ENCODE measurements at places on chromosomes 12 and 14.

DNA sequence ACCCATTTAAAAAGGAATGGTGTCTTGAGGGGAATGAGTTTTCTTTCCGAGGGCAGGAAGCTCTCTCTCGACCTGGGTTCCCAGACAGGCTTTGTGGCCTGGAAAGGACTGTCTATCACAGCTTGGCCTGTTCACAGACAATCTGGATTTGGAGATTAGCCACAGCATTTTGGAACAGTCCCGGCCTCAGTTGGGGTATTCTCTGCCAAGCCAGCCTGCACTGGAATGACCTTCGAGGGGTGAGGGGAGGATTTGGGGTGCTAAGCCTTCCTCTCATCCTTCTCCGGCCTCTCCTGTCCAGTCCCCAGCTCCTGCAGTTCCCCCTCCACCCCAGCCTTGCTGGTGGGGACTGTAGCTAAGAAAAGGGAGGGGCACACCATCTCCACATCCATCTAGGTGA is 13.0 kb downstream of the TBX5 start:
- no peak for DNase-seq

DNA sequence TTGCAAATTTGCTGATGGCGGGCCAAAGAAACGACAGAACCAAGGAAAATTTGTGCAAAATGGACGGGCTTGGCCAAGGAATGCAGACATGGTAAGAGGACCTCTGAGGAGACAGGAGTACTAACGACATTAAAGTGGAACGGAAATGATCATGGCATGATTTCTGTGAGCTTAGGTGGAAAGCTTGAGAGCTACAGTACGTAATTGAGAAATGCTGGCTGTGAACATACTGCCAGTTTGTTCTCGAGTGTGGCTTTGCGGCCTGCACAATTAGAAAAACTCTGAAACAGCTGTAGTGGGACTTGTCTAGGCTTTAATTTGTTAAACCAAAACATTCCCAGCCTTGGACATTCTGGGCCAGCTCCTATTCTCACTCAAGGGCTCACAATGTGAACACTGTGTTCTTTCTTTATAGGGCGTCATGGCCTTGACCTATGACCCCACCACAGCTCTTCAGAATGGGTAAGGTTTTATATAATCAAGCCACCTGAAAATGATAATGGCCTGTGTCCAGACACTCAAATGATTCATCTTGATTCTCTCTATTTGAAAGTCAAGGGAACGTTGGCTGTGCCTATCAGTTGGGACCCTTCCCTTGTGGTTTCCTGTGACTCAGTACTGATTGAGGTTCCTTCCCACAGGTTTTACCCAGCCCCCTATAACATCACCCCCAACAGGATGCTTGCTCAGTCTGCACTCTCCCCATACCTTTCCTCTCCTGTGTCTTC is 48.5 kb downstream of the BAZ2A start:
- DNase-seq, result no peak

DNA sequence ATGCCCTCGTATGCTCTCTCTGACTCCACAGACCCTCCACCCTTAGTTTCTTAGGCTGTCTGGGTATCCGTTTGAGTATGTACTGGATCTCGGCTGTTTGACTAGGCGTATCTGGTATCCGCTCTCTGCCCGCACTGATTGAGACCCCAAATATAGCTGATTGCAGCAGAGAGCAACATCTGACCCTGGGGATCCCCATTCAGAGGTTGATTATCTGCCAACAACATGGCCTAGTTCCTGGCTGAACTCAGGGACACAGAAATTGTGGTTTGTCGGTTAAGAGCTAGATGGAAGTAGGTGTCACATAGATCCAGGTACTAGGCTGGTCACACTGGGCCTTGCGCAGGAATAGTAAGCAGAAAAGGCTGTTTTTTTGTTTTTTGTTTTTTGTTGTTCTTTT is 359.9 kb downstream of the FUT8 start:
- no peak for DNase-seq

- DNase-seq, result no peak
These were observed 5.2 kb downstream of the RHOF start for GRCh38 chr12:121788176-121788818.

DNA sequence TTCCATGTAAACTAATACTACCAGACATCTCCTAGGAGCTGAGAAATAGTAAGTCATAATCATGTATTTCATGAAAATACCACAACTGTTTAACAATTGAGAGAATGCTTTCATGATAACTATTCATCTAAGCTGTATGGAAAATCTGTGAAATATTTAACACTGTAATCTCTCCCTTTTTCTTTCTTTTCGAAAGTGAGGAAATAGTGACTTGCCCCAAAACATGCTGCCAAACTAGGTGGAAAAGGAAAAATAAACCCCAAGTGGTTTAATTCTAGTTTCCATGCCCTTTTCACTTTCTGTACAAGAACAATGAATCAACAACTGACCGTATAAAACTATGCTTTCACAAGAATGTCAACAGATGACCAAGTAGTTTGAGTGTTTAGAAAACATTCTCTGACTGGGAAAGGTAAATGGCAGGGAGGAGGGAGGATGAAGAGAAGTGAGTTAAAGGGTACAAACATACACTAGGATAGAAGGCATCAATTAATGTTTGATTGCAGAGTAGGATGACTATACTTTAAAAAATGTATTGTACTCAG is 147.5 kb upstream of the AVPR1A start:
- no peak for DNase-seq

GRCh38 chr14:105074601-105075053 is 9.4 kb upstream of the GPR132 start:
- no peak for DNase-seq

- no peak for DNase-seq
These were observed 378.1 kb downstream of the DAD1 start for GRCh38 chr14:22210906-22211305.

GRCh38 chr12:22059976-22060647 is 14.1 kb downstream of the CMAS start:
- no peak for DNase-seq

GRCh38 chr12:29782871-29783772 is 620 bp downstream of the TMTC1 start:
- DNase-seq, result no peak

DNA sequence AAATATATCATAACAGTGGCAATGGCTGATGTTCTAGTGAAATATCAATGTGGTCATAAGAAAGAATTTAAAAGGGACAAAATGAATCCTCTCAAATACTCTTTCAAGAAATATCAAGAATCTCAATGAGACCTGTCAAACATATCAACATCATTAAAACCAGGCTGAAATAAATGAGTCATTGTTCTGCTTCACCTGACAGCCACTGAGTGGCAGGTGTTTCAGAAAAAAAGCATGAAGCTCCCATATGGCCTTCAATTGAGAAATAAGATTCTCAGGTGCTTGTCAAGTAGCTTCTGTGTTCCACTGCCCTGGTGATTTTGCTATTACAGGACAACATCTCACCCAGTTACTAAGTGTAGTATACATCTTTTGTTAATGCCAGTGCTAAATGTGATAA is 21.5 kb downstream of the ANAPC5 start:
- DNase-seq, result no peak

- no peak for DNase-seq
These were observed 15.1 kb upstream of the NEK9 start for GRCh38 chr14:75141967-75142366.

- DNase-seq, result no peak
These were observed 74.6 kb downstream of the DACT1 start for GRCh38 chr14:58712357-58712756.

DNA sequence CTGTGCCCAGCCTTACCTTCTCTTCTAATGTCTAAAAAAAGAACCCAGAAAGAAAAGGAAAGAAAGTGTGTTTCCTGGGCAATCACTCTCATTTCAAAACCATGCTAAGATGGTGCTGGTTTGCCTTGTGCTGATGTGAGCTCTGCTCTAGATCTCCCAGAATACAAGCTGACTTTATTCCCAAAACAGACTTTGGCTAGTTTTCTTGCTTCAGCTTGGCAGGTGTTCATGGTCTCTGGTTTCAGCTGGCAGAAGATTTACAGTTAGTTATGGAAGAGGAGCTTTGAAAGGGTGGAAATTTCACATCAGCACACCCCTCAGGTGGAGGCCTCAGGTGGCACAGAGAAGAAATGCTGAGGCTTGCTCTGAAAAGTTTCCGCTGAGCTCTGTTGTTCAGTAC is 34.4 kb downstream of the PPP1R36 start:
- DNase-seq, result no peak

GRCh38 chr12:91778938-91779400 is 366.7 kb downstream of the BTG1 start:
- DNase-seq, result no peak

- no peak for DNase-seq
These were observed 73.7 kb downstream of the GALNT9 start for GRCh38 chr12:132255642-132256041.

DNA sequence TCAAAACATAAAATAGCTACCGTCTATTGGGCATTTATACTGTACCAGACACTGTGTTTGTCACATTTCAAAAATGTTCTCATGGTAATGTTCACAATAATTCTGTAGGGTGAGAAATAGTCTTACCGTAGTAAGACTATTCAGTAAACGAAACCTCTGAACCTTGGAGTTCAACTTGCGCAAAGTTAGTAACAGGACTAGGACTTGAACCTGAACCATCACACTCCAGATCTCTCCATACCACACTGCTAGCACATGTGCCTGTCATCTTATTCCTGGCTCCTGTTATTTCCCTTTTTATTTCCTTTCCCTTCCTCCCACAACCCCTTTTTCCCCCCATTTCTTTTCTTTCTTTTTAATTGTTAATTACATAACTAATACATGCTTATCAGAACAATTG is 65.4 kb downstream of the PLEKHA5 start:
- no peak for DNase-seq

GRCh38 chr12:45966486-45966885 is 23.9 kb downstream of the SCAF11 start:
- DNase-seq, result no peak

DNA sequence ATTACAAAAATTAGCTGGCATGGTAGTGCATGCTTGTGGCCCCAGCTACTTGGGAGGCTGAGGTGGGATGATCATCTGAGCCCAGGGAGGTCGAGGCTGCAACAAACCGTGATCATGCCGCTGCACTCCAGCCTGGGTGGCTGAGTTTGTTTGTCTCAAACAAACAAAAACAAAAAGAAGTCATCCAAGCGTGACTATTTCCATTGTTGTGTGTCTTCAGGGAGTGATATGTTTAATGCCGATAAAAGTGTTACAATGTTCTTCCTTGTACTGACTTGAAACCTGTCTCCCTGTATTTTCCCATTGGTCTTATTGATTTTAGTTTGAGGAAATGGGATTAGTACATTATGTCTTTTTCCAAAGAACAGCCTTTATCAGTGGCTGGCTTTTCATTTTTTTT is 75.6 kb upstream of the USP44 start:
- no peak for DNase-seq

DNA sequence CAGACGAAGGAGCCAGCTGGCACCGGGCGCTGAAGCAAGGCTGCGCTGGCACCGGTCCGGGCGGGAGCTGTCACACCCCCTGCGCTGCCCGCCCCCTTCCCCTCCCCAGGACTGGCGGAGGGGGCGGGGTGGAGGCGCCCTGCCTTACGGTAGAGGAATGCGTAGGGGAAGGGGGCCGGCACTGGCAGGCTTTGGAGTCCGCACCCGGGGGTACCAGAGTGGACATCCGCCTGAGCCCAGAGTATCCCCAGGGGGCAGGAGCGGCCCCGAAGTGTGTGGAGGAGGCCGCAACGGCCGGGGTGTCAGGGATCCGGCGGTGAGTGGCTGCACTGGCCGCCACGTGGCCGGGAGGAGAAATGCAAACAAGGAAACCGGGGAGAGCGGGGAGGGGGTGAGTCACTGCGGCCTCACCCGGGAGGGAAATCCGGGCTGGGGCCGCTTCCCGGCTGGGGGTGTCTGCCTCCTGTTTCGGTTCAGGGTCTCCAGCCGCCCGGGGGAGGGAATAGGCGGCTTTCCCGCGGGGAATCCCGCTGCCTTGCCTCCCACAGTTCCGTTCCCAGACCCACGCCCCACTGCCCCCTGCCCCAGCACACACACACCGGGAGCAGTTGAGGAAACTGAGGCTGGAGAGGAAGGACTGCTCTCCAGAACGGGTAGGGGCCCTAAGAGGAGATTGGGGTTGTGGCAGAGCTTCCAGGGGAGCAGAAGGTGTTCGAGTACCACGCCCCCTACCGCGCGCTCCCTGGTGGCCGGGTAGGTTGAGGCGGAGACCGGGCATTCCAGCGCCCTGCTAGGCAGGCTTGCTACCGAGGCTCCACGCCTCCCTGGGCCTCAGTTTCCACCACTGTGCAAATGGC is at the start of gene RAPGEF3:
Gene RAPGEF3, minus strand, starts transcription at position 47 of the 857 bp plus-strand sequence. CDS start 324 bp downstream, outside the sequence.
- DNase-seq, result peak; percentile 96

DNA sequence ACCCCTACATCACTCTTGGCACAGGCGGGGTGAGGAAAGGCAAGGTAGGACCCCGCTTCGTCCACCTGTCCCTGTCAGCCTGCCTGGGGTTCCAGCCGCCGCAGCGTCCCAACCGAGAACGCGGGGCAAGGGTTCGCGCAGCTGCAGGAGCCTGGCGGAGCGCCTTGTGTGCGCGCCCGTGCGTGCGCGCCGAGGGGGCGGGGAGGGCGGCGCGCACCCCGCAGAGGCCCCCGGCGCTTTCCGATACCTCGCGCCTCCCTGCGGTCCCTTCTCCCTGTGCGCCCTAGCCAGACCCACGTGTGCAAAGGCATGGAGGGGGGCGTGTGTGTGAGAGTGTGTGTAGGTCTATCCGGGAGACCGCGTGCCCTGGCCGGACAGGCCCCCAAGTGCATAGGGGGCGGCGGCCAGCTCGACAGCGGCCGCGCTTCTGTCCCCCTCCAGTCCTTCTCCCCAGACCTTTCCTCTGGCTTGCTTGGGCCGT is 122.4 kb downstream of the TSPAN9 start:
- DNase-seq, result no peak

DNA sequence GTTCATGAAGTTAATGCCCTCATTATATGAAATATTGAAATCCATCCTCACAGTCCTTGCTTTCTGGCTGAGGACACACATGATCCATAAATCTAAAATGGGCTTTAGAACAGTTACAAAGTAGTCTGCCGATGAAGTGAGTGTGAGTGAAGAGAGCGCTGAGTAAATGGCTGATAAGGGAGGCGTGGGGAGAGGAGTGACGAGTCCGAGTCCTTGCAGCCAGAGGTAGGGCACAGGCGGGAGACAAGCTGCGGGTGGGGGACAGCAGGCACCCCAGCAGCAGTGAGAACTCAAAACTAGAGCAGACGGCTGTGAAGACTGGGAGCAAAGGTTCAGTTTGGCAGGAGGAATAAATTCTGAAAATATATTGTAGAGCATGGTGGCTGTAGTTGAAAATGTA is 140.1 kb upstream of the ATP2B1 start:
- DNase-seq, result no peak

DNA sequence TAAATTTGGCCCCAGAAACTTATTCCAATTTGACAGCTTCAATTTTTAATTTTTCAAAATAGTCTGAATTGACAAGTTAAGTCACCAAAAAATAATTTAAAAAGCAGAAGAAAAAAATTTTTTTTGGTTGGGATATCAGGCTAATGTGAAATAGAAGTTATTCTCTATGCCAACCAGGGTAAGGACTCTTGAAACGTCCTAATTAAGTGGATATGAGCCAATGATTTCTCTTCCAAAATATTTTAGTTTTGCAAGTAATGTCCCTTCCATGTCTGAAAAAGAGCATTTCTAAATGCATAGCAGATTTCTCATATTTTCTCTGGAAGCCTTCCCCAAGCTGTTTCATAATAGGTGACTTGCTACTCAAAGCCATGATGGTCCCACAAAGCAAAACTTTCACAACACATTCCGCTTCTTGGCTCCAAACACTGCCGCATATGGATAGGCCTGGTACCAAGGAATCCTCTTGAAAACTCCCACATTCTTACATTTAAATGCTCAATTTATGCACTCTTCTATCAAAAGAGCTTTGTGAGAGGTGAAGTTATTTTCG is 65.1 kb downstream of the SIX6 start:
- no peak for DNase-seq

Data from hippocampal formation (tissue), 2 donors.